CD4-positive, alpha-beta T cell treated with Interleukin-10 for 1 hour (primary cell): ENCODE measurements at places on chromosomes 12 and 14.
A peak's percentile ranks its signal among the peaks of the same experiment; 100 is the strongest.

GRCh38 chr14:77217551-77217950, 36.0 kb downstream of the TMEM63C start:
- DNase-seq, result no peak

- no peak for DNase-seq
These were observed 63.1 kb upstream of the VASH1 start for GRCh38 chr14:76698191-76698590.

DNA sequence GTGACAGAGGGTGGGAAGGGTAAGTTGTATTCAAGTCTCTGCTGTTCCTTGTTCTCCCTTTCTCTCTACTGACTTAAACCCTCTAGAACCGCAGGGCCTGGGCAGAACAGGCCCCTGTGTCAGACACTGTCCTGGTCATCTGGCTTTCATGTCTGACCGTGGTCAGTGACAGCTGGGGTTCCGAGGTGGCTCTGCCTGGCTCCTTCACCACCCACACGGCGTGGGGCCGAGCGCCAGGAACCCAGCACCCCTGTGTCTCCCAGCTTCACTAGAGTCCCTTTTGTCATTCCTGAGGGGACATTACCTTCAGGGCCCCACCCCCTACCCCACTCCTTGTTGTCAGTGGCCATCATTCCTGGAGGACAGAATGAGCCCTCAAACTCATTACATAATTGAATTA, 168.9 kb downstream of the ADGRD1 start:
- DNase-seq, result no peak

DNA sequence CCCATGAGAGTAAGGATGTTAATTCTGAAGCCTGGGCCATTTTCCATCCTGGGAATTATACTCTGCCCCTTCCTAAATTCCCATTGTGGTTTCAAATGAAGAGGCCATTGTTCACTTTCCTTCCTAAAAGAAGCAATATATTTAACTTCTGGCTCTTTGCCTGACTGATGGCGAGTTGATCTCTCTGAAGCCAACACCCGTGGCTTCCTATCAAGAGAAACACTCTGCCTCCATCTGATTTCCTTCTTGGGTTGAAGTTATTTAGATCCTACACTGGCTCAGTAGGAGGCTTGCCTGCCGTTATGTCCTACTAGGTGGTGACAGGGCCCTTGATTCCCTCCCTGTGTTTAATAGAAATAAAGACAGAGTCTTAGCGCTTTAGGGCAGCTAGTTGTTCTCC, 97.4 kb downstream of the PRKCH start:
- no peak for DNase-seq

GRCh38 chr14:50082784-50083466, 33.4 kb downstream of the VCPKMT start:
- peak; percentile 91 for DNase-seq

- no peak for DNase-seq
These were observed 26.6 kb downstream of the PPFIBP1 start for GRCh38 chr12:27550653-27550975.

DNA sequence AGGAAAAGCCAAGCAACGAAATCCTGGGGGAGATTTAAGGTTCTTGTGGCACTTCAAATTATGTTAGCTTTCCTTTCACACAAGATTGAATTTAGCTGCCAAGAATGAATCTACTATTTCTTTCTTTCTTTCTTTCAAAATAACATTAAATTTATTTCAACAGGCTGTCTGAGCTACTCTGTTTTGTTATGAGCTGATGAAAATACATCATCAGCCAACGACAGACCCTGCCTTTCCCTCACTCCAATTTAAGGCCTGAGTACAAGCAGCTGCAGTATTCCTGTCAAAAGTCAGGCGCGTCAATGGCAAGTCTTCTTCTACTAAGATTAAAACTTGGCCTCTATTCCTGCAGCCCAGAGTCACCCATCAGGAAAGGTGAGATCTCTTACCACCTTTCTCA, 347.7 kb upstream of the FLRT2 start:
- DNase-seq, result no peak

GRCh38 chr12:87020071-87020470, 763.9 kb upstream of the MGAT4C start:
- DNase-seq, result no peak

GRCh38 chr12:67928621-67929383, 60.4 kb upstream of the IFNG-AS1 start:
- no peak for DNase-seq

DNA sequence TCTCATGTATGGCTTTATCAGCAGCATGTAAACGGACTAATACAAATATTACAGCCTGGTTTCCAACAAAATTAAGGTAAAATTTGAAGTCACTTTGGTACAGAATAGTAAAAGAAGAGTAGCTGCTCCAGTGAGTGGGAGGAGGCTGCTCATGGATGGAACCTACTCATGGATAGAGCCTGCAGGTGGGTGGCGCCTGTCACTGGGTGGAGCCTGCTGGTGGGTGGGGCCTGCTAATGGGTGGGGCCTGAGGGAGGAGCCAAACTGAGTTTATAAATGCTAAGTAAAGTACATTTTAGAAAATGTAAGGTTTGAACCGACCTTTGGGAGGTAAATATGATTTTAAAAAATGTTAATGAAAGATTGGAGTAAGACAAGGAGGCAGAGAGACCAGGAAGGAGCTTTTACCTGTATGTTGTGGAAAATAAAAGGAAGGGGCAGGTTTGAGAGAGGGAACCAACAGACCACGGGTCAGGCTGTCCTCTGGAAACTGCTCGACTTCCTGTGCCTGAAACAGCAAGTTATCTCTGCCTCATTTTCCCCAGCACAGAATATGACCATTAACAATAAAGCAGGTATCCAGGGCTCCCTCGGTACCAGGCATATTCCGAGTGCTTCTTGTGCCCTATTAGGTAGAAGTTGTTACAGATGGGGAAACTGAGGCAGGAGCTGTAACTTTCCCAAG, 55.9 kb upstream of the SEL1L start:
- DNase-seq, result no peak

GRCh38 chr12:27303139-27304111, 29.2 kb upstream of the BMAL2 start:
- no peak for DNase-seq

DNA sequence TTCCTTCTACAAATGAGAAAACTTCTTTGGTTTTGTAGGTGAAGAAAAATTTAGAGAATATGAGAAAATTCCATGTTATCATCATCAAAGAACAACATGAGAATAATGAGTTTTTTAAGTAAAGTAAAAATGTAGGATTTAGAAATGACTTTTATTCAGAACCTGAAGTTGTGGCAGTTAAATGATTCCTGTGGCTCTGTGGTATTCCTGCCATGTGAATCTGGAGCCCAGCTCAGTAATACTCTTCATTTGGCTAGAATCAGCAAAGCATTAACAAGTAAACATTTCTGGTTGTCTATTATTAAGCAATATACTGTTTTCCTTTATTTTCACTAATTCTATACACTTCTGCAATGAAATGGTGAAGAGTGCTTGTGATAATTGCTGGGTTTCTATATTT, 95.6 kb upstream of the E2F7 start:
- DNase-seq, result no peak

GRCh38 chr12:76688631-76689030, 75.3 kb upstream of the ZDHHC17 start:
- DNase-seq, result no peak

DNA sequence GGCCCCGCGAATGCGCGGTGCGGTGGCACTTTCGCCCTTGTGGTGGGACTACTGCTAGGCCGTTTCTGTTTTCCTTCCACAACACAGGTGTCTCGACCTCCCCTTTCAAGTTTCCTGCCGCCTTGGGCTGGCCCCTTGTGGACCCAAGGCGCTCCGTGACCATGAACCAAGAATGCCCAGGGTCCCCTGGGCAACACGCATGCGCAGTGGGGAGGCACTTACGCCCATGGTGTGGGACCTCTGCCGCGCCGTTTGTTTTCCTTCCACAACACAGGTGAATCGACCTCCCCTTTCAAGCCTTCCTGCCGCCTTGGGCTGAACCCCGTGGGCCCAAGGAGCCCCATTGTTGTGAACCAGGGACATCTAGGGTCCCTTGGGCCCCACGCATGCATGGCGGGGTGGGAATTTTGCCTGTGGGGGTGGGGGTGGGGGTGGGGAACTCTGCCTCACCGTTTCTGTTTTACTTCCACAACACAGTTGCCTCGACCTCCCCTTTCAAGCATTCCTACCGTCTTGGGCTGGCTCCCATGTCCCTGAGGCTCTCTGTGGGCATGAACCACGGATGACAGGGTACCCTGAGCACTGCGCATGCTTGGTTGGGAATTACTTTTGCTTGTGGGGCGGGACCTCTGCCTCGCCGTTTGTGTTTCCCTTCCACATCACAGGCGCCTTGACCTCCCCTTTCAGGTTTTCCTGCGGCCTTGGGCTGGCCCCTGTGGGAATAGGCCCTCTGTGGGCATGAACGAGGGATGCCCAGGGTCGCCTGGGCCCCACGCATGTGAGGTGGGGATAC, 355.1 kb downstream of the ALG10 start:
- no peak for DNase-seq

- DNase-seq, result no peak
These were observed 118.3 kb downstream of the CCER1 start for GRCh38 chr12:90836689-90837088.

GRCh38 chr12:132622437-132623071, 4.0 kb downstream of the P2RX2 start:
- DNase-seq, result no peak

GRCh38 chr12:55963760-55964159, 2.1 kb downstream of the PMEL start:
- DNase-seq, result no peak

DNA sequence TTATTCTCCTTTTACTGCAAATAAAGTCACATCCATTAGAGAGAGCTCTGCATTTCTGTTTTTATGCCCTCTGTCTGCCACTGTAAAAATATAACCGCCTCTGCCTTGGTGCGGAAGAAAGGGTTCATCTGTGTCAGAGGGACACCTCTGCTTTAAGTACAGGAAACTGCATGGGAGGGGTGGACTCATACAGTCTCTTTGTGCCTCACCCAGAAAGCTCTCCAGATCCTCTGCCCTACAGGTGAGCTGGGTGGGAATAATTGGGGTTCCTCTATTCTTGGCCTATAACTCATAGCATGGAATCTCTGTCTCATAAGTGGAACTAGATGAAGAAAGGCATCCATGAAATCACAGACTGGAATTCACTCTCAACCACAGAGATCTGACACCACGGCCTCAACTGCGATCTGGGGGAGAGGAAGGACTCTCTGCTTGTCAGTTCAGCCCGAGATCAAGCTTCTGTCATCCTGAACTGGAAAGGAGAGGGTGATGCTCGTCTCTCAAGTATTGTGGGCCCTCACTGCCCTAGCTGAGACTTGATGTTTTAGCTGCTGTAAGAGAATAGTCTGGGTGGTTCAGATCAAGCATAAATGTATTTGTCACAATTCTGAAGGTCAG, 702.3 kb downstream of the TMEM121 start:
- DNase-seq, result peak; percentile 50

DNA sequence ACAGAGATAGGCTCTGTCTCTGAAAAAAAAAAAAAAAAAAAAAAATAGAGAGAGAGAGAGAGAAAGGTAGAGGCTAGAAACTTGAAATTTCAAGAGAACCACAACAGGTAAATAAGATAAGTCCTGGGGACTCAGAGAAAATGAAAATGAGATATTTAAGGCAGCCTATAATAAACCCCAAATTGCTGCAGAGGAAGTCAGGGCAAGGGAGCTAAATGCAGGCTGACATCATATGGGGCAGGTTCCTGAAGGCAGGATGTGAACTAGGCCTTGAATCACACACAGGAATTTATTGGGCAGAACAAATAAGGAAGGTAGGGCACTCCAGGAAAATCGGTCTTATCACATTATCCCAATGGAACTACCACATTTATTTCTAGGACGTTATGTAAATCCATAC, 54.9 kb upstream of the NUDT4 start:
- no peak for DNase-seq

DNA sequence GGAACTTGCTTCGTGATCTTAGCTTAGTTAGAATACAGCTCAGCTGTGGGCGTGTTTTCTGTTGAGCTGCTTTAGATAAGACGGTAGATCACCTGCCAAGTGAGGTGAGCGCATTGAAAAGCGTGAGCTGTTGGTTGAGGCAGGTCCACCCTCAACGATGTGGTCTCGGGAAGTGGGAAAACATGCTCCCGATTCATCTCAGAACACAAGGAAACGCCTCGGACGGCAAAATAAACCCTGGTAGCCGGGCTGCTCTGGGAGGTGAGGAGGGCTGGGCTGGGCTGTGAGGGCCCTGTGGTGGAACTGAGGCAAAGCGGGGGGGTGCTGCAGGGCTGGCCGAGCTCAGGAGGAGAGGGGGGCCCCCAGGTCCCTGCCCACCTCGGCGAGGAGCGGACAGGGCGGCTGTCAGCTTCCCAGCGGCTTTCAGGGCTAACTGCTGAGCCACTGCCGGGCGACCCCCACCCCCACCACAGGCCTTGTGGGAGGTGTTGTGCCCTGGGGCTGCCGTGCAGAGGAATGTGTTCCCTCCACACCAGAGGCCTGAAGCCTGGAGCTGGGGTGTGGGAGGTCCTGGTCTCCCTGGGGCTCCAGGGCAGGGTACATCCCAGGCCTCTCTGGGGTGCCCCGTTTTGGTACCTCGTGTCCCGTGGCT, 30.7 kb downstream of the NOC4L start:
- DNase-seq, result no peak

DNA sequence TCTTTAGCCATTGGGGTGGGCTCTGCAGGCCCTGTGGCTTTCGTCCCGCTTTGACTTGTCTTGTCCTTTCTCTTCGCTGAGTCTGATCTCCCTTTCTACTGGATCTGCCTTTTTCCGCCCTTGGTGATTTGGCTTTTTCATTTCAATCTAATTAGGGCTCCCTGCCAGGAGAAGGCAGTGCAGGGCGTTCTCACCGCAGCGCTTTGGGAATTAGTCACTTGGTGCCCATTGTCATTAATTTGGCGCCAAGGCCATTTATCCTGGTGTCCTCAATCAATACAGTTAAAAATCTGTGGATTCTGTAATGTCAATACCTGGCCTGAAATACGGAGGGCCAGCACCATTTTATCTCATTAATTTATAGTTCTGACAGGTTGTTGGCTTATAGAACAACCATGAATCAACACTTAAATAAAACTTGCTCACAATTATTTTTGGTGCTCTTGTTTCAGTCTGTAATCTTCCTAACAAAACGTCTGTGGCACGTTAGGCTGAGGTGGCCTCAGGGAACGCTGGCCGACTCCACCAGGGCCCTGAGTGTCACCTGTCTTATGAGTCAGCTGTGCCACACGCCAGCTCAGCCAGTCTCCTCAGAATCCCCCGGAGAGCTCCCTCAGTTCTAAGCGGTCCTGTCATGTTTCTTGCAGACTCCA, 115.7 kb downstream of the BEGAIN start:
- DNase-seq, result no peak

- no peak for DNase-seq
These were observed 1.4 kb upstream of the TAMALIN start for GRCh38 chr12:52005218-52005902.

GRCh38 chr14:24965934-24966578, 83.9 kb downstream of the STXBP6 start:
- DNase-seq, result no peak
